ENCODE measurements at places on chromosomes 7 and 10. TPM values are rescaled to one million over a fixed set of nuclear protein-coding genes. Genes with fewer than 3 reads are reported as not detected.

The PNLIPRP1 gene
- polyA plus RNA-seq = 4.5 TPM

The HOXA9 gene
- 0.28 TPM for polyA plus RNA-seq

The INMT gene
- polyA plus RNA-seq = 6.1 TPM

The ANKRD30A gene
- 0.19 TPM for polyA plus RNA-seq

The TRIM73 gene
- 3.8 TPM for polyA plus RNA-seq

The HYAL4 gene
- 0.01 TPM for polyA plus RNA-seq

The GRM8 gene
- not detected for polyA plus RNA-seq

The C7orf33 gene
- not detected for polyA plus RNA-seq

The CFAP46 gene
- polyA plus RNA-seq = not detected

The PGAM2 gene
- polyA plus RNA-seq = 5.7 TPM

The EIF5AL1 gene
- polyA plus RNA-seq = 0.69 TPM

The CALHM2 gene
- polyA plus RNA-seq = 29.1 TPM

The LRRN3 gene
- 0.72 TPM for polyA plus RNA-seq

The MKX gene
- 0.31 TPM for polyA plus RNA-seq

The NOM1 gene
- polyA plus RNA-seq = 5.1 TPM

The ERVW-1 gene
- polyA plus RNA-seq = 0.01 TPM

The TAX1BP1 gene
- polyA plus RNA-seq = 96.6 TPM

The LGI1 gene
- polyA plus RNA-seq = 0.24 TPM

The PKD2L1 gene
- polyA plus RNA-seq = 0.10 TPM

The ATRNL1 gene
- not detected for polyA plus RNA-seq

The TET1 gene
- not detected for polyA plus RNA-seq

The PNLIPRP3 gene
- polyA plus RNA-seq = not detected

The FGFBP3 gene
- polyA plus RNA-seq = 0.54 TPM

The CFAP43 gene
- not detected for polyA plus RNA-seq
